ENCODE measurements at places on chromosomes 7 and 10. TPM values are rescaled to one million over a fixed set of nuclear protein-coding genes. Genes with fewer than 3 reads are reported as not detected.

DNA sequence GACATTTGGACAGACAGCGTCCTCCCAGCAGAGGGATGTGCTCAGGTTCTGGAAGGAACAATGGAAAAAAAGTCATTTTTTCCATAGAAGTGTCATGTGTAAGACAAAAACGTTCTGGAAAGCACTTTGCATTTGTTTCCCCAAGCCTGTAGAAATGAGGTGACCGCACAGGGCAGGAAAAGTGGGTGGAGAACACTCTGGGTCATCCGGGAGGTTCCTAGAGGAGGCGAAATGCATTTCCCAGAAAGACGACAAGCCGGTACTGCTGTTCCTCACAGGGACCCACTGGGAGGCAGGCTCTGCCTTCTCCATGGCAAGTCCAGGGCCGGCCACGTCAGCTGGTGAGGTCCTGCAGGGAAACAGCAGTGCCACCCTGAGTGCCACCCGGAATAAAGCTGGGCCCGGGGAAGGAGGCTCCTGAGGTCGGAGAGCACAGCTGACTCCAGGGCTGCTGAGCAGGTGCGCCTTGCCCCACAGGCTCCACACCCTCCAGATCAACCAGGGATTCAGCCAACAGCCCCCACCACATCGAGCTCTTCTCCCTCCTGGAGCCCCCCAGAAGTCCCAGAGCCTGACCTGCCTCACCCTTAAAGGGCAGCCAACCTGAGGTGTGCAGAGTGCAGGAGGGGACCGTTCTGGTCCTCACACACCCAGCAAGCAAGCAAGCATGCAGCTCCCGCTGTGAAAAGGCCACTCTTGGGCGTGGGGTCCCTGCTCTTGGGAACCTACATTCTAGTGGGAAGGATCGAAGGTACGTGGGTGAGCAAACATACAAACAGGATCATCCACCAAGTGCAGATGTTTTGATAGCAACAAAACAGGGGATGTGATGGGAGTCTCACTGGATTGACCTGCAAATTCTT lies 28.8 kb upstream of the INPP5A start:
- no peak for DNase-seq

GRCh38 chr7:144665689-144666381 lies 170.0 kb downstream of the TPK1 start:
- DNase-seq, result no peak

Gene AKAP9
- 33.6 TPM for total RNA-seq

Gene RAB11FIP2
- total RNA-seq, result 38.1 TPM

DNA sequence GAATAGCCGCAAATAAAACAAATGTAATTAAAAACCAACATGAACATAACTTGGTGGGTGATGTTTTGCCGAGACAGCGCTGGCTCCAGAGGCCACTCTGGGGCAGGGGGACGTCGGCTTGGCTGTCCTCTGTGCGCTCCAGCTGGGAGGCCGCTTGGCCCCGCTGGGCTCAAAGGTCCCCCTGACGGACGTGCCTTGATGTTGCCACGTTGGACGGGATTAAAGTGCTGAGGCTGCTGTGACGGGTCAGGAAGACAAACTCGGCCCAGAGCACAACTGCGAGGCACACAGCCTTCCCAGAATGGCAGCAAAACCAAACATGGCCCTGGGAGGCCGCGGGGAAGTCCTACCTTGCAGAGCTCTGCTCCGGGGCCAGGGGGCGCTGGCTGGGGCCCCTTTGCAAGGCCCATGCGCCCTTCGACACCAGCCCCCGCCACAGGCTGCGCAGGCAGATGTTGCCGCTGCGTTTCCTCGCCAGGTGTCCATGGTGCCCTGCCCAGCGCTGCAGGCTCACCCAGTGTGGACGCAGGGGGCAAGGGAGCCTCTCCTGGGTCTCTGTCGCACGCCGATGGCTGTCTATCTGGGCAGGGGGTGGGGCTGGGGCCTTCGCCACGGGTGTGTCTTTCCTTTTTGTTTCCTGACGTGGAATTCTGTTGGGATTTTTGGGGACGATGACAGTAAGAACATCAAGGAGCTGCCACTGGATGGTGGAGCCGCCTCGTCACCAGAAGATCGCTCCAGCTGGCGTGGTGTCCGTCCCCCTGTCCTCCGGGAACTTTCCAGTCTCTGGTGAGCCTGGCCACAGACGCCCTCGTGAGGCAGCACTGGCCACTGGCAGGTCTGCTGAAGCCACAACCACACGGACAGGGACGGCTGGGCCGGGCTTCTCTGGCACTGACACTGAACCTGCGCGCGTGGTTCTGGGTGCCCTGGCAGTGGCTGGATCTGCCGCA lies 99.6 kb upstream of the DIP2C start:
- peak; percentile 92 for DNase-seq

GRCh38 chr10:91944880-91945630 lies 21.5 kb downstream of the BTAF1 start:
- no peak for DNase-seq

GRCh38 chr7:16801111-16801542 lies 3.7 kb downstream of the AGR2 start:
- DNase-seq, result no peak

Gene NODAL
- not detected for total RNA-seq
